ENCODE measurements at places on chromosomes 11 and 22.

- DNase-seq: no peak
These were observed 21.9 kb downstream of the IGSF9B start for GRCh38 chr11:133934599-133935550.

DNA sequence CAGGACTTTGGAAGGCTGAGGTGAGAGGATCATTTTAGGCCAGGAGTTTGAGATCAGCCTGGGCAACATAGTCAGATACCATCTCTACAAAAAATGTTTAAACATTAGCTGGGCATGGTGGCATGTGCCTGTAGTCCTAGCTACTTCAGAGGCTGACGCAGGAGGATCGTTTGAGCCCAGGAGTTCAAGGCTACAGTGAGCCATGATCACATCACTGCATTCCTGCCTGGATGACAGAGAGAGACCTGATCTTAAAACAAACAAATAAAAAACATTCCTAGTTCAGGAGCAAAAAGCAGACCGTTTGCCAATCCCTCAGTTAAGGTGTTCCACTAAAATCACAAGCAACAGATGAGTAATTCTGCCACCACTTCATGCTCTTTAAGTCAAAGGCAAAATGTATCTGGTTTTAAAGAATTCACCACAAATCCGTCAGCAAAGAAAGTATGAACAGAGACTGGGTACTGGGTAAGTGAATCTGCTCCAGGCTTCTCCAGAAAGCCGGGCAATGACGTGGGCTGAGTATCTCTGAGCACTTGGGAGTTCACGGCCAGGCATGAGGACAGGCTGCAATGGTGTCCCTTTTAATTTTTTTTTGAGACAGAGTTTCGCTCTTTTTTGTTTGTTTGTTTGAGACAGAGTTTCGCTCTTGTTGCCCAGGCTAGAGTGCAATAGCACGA, 19.5 kb downstream of the CLTCL1 start:
- no peak for DNase-seq

GRCh38 chr11:125929445-125930075, 16.3 kb upstream of the VSIG10L2 start:
- DNase-seq: no peak

DNA sequence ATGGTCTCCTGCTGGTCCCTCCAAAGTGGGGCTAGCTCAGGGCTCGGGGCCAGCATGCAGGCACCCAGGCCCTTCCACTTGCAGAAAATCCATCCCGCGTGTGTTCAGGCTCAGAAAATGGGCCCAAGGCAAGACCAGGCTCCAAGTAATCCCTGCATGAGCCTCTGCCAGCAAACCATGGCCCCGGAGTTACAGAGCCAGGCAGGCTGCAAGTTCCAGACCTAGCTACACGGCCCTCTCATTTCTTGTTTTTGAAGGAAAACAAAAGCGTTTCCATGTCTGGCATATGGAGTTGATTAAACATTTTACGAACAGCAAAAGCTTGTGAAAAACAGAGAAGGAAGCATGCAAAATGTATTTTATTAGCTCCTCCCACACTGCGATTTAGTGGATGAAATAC, 29.7 kb downstream of the KIAA0930 start:
- no peak for DNase-seq

DNA sequence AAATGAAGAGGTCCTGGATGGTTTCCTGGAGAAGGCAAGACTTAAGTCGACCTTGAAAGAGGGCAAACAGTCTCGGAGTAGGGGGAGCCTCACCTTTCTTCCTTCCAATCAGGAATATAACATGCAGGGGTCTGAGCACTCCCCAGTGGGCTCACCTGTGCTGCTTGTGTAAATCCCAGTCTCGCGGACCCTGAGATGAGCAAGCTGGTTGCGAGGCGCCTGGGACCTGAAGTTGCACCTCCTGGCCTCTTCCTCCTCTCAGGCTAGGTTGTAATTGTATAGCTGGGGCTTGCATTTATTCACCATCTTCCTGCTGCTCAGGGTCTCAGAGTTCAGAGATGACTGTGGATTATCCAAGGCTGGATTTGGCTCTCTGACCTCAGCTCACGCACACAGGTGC, 7.5 kb upstream of the WBP2NL start:
- DNase-seq: no peak

GRCh38 chr11:75469785-75470405, 36.9 kb upstream of the KLHL35 start:
- DNase-seq: no peak

DNA sequence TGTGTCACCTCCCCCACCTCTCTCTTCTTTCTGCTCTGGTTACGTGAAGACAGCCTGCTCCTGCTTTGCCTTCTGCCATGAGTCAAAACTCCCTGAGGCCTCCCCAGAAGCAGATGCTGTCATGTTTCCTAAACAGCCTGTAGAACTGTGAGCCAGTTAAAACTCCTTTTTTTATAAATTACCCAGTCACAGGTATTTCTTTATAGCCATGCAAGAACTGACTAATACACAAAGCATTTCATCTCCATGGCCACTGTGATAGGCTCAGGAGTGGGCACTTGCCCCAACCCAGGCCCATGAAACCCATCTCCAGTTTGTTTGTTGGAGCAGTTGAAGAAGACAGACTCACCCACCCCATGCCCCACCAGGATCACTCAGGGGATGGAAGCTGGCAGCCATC, 253.3 kb upstream of the ISX start:
- no peak for DNase-seq

GRCh38 chr11:104291646-104292045, 127.7 kb upstream of the PDGFD start:
- DNase-seq: no peak

- no peak for DNase-seq
These were observed 27.6 kb downstream of the CHKA start for GRCh38 chr11:68093565-68093964.

DNA sequence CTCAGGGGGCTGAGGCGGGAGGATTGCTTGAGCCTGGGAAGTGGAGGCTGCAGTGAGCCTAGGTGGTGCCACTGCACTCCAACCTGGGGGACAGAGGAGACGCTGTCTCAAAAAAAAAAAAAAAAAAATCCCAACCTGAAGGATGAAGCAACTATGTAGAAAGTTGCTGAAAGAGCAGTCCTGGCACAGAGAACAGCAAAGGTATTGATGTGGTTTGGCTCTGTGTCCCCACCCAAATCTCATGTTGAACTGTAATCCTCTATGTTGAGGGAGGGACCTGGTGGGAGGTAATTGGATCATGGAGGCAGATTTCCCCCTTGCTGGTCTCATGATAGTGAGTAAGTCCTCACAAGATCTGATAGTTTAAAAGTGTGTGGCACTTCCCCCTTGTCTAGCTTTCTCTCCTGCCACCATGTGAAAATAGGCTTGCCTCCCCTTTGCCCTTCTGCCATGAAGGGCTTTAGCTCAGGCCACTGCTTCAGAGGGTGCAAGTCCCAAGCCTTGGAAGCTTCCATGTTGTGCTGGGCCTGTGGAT, 10.7 kb upstream of the SERPING1 start:
- DNase-seq: no peak

GRCh38 chr22:42961810-42962209, 53.1 kb downstream of the PACSIN2 start:
- DNase-seq: no peak

GRCh38 chr11:108115500-108116140, 5.7 kb upstream of the ACAT1 start:
- no peak for DNase-seq

- DNase-seq: no peak
These were observed 15.9 kb upstream of the APOBEC3A start for GRCh38 chr22:38941488-38941987.

All from activated CD8-positive, alpha-beta memory T cell treated with anti-CD3 and anti-CD28 coated beads for 1 hour (primary cell).